ENCODE measurements at places on chromosomes 2 and 18. TPM values are rescaled to one million over a fixed set of nuclear protein-coding genes. Genes with fewer than 3 reads are reported as not detected.

GRCh38 chr18:57649556-57650500 is 28.2 kb upstream of the NARS1 start:
- peak; percentile 50 for DNase-seq
- H3K4me1 ChIP-seq: peaks cover 11% of the 10 kb centered on the region

DNA sequence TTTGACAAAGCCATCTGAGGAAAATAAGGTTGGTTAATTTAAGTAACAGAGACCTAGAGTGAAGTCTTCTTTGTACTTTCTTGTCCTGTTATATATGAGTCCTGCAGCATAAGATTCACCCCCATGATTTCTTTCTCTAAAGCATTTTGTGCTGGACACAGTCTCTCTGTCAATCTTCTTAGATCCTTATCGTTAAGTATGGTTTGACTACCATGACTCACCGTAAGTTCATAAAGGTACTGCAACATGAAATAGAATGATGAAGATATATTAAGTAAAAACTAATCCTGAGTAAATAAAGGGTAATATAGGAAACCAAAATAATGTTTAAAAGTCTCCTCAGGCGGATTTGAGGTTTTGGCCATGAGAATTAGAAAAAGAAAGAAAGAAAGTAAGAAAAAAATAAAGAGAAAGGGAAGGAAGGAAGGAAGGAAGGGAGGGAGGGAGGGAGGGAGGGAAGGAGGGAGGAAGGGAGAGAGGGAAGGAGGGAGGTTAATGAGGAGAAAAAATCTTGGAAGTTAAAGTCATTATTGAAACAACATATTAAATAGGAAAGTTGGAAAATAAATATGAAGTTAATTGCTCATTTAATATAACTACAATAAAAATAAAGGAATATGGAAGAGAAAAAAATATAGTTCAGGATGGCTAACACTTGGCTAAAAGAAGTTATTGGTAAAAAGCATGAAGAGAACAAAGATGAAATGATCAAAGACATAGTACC is 980.3 kb upstream of the CDH2 start:
- no peaks in the 10 kb centered on the region for H3K27me3 ChIP-seq
- no peak for DNase-seq
- no peaks in the 10 kb centered on the region for H3K36me3 ChIP-seq
- H3K4me1 ChIP-seq: peaks cover 5% of the 10 kb centered on the region
- no peak overlapping the region for H3K27ac ChIP-seq
- no peak overlapping the region for H3K4me3 ChIP-seq

DNA sequence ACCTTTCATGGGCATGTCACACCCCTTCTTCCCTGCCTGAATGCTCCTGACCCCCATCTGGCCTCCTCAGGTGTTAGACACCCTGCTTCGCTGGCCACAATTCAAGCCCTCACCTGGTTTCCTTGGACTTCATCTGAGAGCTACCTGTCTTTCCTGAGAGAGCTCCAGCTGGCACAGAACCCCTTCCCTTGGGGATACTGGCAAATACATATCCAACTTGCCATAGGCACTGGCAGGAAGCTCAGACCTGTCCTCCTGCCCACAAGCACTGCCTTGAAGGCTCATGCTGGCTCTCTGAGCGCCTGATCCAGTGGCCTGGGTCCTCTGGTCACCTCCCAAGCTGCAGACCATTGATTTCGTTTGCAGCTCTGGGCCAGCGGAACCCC is 74.1 kb upstream of the MAP4K3 start:
- H3K4me3 ChIP-seq: no peak overlapping the region
- DNase-seq: no peak
- no peaks in the 10 kb centered on the region for H3K27me3 ChIP-seq
- H3K27ac ChIP-seq: no peak overlapping the region
- H3K4me1 ChIP-seq: no peaks in the 10 kb centered on the region
- H3K36me3 ChIP-seq: no peaks in the 10 kb centered on the region

GRCh38 chr18:11990539-11990938 is 9.2 kb downstream of the IMPA2 start:
- peak; percentile 50 for DNase-seq
- no peak overlapping the region for H3K27ac ChIP-seq
- H3K4me1 ChIP-seq: peaks cover 58% of the 10 kb centered on the region
- no peaks in the 10 kb centered on the region for H3K27me3 ChIP-seq
- H3K36me3 ChIP-seq: no peaks in the 10 kb centered on the region
- no peak overlapping the region for H3K4me3 ChIP-seq

DNA sequence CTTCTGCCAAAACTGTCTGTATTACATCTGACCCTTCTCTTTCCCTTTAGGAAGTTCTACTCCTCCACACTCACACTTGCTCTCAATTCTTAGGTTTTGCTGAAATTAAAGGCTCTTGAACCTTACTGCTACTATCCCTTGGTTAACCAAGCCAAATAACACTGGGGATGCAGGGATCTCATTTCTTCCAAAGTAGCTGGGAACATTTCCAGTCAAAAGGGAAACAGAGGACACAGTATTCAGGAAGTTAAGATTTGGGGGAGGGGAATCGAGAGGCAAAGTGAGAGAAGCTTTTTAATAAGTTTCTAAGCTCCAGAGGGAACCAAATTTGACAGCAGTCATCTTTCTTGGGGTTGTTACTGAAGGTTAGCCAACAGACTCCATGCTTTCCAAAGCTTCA is 6.2 kb downstream of the SEPTIN2 start:
- H3K27me3 ChIP-seq: no peaks in the 10 kb centered on the region
- H3K4me3 ChIP-seq: no peak overlapping the region
- no peak overlapping the region for H3K27ac ChIP-seq
- no peak for DNase-seq
- H3K4me1 ChIP-seq: peaks cover 69% of the 10 kb centered on the region

GRCh38 chr2:8214036-8214615 is 467.7 kb upstream of the ID2 start:
- no peaks in the 10 kb centered on the region for H3K36me3 ChIP-seq
- H3K4me1 ChIP-seq: peaks cover 10% of the 10 kb centered on the region
- no peak for DNase-seq
- no peaks in the 10 kb centered on the region for H3K27me3 ChIP-seq

DNA sequence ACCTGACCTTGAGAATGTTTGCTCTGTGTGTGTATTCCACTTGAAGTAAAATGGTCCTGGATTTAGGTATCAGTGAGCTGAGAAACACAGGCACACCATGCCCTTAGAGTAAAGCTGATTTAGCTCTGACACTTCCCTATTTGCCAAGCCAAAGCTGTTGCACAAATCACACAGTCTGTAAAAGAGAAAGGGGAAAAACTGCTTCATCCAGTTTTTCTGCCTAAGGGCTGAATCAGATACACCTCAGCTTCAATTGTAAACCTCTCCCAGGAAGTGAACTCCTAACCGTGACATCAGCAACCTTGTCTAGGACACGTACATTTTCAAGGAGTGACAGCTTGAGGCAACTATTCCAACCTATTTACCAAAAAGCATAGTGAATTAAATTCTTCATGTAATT is 150.4 kb downstream of the NR4A2 start:
- H3K27me3 ChIP-seq: no peaks in the 10 kb centered on the region
- H3K36me3 ChIP-seq: no peaks in the 10 kb centered on the region
- peaks cover 13% of the 10 kb centered on the region for H3K4me1 ChIP-seq
- peak overlapping the region; percentile 81 for H3K27ac ChIP-seq

GRCh38 chr18:36496022-36496421 is 198.5 kb downstream of the FHOD3 start:
- no peak overlapping the region for H3K27ac ChIP-seq
- H3K36me3 ChIP-seq: no peaks in the 10 kb centered on the region
- H3K4me1 ChIP-seq: no peaks in the 10 kb centered on the region
- no peaks in the 10 kb centered on the region for H3K27me3 ChIP-seq
- DNase-seq: no peak
- no peak overlapping the region for H3K4me3 ChIP-seq

DNA sequence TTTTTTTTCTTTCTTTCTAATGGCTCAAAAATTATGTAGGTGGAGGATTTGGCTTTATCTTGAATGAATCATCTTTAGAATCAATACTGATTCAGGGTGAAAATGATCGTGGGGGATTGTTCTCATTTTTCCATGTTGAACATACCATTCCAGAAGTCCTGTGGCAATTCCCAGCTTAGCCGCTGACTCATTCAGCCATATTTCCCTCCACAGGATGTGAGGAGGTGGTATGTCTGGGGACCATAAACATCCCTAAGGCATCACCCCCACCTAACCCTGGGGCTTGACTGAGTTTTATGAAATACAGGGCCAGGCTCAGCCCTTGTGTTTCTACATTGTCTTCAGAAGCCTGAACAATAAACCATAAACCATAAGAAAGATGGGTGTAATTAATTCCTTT is 92.7 kb upstream of the FN1 start:
- no peaks in the 10 kb centered on the region for H3K36me3 ChIP-seq
- H3K27me3 ChIP-seq: no peaks in the 10 kb centered on the region
- no peak overlapping the region for H3K27ac ChIP-seq

DNA sequence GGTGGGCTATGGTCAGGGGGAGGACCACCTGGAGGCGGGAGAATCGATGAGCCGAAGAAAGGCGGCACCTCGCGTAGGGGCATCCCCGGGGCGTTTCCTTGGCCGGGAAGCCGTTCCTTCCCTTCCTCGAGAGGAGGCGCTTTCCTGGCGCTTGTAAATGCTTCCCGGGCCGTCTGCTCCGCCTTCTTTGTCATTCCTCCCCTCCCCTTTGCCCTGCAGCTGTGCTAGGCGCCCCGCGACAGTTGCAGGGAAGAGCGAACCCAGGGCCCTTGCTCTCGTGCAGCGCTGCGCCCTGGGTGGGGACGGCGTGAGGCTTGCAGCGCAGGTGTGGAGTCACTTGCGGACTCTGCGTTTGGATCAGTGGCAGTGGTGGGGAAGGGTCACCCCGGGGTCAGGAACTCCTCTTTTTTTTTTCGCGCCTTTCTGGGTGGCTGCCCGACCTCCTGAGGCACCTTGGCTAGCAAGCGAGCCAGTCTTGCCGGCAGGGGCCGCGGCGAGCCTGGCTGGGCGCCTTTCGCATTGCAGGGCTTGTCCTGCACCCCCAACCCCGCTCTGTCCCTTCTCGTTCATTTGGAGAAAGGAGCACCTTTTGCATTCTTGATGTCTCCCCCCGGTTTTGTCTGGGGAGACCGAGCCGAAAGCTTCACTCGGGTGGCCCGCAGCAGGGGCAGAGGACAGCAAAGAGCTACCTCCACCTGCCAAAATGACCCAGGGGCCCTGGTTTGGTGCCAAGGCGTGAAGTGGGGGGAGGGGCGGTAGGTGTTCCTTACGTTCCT is 858 bp downstream of the KCNS3 start:
- peak; percentile 82 for DNase-seq
- H3K4me3 ChIP-seq: peak overlapping the region; percentile 57
- no peaks in the 10 kb centered on the region for H3K36me3 ChIP-seq
- peaks cover 25% of the 10 kb centered on the region for H3K4me1 ChIP-seq
- H3K27me3 ChIP-seq: peaks cover 9% of the 10 kb centered on the region

DNA sequence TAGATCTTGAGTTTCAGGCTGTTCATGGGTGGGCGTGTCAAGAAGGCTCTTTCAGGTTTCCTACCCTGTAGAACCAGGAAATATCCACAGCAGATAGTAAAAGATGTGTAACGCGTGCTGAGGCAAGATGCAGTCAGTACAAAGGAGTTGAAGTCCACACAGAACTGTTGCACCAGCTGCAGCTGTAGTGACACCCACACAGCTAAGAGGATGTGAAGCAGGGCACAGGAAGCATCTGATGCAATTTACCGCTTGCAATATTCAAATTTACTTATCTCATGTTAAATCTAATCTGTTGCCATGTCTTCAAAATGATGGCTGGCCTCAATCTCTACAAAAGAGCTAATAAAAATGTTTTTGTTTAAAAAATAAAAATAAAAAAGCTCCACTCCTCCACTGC is 132.8 kb downstream of the ARHGAP15 start:
- H3K4me1 ChIP-seq: peaks cover 3% of the 10 kb centered on the region
- H3K27me3 ChIP-seq: no peaks in the 10 kb centered on the region
- DNase-seq: no peak
- H3K36me3 ChIP-seq: no peaks in the 10 kb centered on the region

GRCh38 chr18:905948-906415 is 1.3 kb downstream of the ADCYAP1 start:
- no peak overlapping the region for H3K27ac ChIP-seq
- DNase-seq: no peak
- no peak overlapping the region for H3K4me3 ChIP-seq
- H3K27me3 ChIP-seq: peaks cover 100% of the 10 kb centered on the region
- no peaks in the 10 kb centered on the region for H3K36me3 ChIP-seq

DNA sequence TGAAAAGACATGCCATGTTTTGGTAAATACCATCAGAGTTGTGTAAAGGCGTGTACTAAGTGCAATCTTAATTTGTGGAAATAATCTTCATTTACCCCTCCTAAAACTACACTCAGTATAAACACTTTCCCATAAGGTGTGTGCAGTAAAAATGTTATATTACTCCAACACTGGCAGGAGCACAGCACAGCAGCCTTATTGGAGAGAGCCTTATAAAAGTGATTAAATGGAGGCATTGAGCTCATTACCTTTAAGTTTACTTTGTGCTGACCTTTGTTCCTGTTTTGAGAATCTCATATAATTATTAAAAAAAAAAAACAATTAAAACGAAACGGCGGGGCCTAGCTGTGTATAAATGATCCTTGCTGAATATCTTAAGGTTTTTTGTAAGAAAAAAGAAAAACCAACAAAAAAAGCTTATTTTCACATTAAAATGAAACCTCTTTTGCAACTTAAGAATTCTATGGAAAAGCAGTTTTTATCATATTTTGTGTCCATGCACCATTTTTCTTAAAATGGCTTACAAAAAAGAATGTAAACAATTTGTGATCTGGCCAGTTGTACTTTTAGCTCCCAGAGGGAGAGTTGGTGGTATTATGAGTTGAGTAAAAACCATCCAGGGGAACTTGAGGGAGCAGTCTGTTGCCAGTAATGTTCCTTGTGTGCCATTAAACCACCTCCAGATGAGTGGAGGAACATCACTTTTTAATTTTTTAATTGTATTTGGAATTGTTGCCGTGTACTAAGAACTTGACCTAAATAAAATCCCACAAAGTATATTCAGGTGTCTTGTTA is 103.4 kb downstream of the ABI2 start:
- no peak for DNase-seq
- H3K4me1 ChIP-seq: peaks cover 4% of the 10 kb centered on the region
- no peak overlapping the region for H3K27ac ChIP-seq

- no peak overlapping the region for H3K27ac ChIP-seq
- no peaks in the 10 kb centered on the region for H3K27me3 ChIP-seq
- H3K36me3 ChIP-seq: no peaks in the 10 kb centered on the region
- DNase-seq: no peak
- no peaks in the 10 kb centered on the region for H3K4me1 ChIP-seq
- no peak overlapping the region for H3K4me3 ChIP-seq
Observed at GRCh38 chr2:126381091-126381490, 274.9 kb upstream of the GYPC start.

GRCh38 chr2:20532634-20533437 is 86.0 kb downstream of the RHOB start:
- H3K4me3 ChIP-seq: no peak overlapping the region
- no peak overlapping the region for H3K27ac ChIP-seq
- no peaks in the 10 kb centered on the region for H3K36me3 ChIP-seq
- no peak for DNase-seq
- H3K4me1 ChIP-seq: peaks cover 41% of the 10 kb centered on the region

The NCKAP5 gene
- total RNA-seq: 3.5 TPM

The PXDN gene
- 9.4 TPM for total RNA-seq

The MC5R gene
- total RNA-seq: not detected

The IL37 gene
- total RNA-seq: 133 TPM

The OTX1 gene
- total RNA-seq: 19.7 TPM

The ACTR2 gene
- total RNA-seq: 41.5 TPM

The FOXD4L1 gene
- 0.18 TPM for total RNA-seq

The HDLBP gene
- 272 TPM for total RNA-seq

Measured in suprapubic skin (tissue), 4 donors.